ENCODE measurements at places on chromosomes 1 and 21. TPM values are rescaled to one million over a fixed set of nuclear protein-coding genes. Genes with fewer than 3 reads are reported as not detected.

OVAAL gene
- polyA plus RNA-seq, result 1.7 TPM

CD58 gene
- 39.0 TPM for polyA plus RNA-seq

ITLN2 gene
- 0.88 TPM for polyA plus RNA-seq

PRR9 gene
- polyA plus RNA-seq, result not detected

CLCA4 gene
- polyA plus RNA-seq, result 0.07 TPM

ACTL8 gene
- polyA plus RNA-seq, result not detected

VASH2 gene
- polyA plus RNA-seq, result 0.50 TPM

AVPR1B gene
- 0.07 TPM for polyA plus RNA-seq

KCNC4 gene
- polyA plus RNA-seq, result 4.1 TPM

STYXL2 gene
- polyA plus RNA-seq, result 69.5 TPM

EVA1B gene
- polyA plus RNA-seq, result 17.4 TPM

GRCh38 chr1:179002552-179003345 lies 22.9 kb upstream of the FAM20B start:
- peak; percentile 72 for DNase-seq

DNA sequence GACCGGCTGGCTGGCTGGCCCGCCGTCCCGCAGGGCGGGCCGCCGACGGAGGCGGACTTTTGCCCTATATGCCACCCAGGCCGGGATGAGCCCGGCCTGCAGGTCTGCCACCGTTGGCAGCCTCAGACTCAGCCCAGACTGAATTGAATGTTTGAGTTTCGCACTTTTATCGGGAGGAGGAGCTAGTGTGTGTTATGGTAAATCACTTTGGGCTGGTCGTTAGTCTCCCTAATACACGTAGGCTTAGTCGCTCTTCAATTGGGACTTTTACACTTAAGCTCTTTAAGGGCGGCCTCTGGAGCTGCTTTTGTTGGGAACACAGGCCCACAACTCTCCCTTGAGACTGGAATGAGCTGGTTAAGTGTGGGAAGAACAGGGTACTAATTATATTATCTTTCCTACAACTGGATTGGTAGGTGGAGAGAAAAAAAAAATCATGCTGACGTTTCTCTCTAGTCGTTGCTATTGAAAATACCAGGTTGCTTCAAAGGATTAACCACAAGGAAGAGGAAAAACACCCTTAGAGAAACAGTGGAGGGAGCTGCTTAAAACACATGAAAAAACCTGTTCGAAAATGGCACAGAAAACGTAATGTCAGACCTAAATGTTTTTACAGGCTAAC lies 1.4 kb upstream of the IRF2BP2 start:
- no peak for DNase-seq

DNA sequence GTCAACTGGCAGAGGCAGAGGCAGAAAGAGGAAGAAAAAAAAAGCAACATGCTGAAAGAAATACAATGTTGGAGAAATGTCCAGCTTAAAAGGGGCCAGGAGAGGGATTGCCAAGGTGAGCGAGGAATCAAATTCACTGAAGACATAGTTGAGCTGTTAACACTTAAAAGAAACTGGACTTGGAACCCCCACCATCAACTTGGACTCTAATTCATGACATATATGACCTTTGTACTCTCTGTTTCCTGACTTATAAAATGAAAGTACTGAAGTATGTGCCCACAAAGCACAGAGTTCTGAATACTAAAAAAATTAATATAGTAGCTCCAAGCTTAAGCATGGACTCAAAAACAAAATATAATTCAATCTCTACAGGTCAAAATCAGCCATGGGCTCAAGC lies 16.1 kb downstream of the PRR9 start:
- no peak for DNase-seq

DNA sequence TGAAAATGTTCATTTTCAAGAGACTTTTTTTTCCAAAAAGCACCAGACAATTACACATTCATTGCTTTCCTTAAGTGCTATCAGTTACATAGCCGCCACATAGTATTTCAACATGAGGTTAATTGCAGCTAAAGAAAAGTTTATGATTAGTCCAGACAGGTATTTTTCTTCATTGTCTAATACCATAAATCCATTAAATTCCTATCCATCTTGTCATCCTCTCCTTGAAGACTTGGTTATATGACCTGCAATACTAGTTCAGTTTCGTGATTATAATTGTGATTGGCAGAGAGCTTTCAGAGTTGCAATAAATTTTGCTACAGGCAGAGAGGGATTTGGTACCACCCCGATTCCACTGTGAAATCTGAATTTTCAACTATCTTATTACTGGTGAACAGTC lies 437.7 kb downstream of the GPATCH2 start:
- DNase-seq, result no peak

DNA sequence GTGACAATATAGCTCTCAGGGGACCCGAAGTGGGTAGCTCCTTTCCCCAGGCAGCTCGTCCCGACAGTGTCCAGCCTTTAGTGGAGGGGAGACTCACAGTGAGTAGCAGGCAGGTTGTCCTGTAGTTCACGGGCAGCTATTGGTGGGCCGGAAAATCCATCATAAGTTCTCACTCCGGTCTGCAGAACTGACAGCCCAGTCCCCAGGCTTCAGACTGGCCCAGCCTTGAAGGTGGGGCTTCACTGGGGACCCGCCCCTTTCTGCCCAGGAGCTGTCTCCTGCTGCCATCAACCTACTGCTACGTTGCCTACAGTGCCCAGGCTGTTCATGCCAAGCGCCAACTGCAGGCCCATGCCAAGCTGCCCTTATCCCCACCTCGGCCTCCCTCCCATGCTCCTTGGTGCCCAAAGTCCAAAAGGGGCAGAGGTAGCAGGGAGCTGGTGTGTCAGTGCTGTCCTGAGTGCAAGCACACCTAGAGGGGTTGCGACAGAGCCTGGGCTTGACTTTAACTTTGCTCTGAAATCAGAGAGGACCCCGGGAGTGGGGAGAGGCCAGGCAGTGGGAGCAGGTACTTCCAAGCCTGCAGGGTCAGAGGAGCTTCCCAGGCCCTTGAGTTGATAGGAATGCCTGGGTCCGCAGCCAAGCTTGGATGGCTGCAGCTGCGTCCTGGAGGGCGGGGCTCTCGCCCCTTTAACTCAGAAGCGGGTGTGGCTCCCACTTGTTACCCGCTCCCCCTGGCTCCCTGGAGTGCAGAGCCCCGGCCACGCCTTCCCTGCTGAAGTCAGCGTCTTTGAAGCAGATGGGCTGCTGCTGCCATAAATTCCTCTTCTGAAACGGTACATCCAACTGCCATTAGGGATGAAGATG lies 1144.3 kb upstream of the NCAM2 start:
- DNase-seq, result no peak

GRCh38 chr1:31426249-31426922 lies 13.4 kb downstream of the SERINC2 start:
- no peak for DNase-seq

DNA sequence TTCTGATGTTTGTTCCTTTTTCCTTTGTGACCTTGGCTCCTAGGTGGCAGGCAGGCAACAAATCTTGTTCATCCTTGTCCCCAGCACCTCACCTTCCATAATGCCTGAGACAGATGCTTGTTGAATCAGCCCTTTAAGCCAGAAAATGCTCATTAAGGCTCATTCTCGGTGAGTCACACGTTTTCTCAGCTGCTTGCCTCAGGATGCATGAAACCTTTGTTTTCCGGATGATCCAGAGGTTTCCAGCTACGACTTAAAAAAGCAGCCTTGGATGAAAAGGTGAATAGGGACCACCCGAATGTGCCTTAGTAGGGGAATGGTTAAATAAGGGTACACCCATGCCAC lies 4.6 kb upstream of the ATP13A2 start:
- DNase-seq, result no peak

DNA sequence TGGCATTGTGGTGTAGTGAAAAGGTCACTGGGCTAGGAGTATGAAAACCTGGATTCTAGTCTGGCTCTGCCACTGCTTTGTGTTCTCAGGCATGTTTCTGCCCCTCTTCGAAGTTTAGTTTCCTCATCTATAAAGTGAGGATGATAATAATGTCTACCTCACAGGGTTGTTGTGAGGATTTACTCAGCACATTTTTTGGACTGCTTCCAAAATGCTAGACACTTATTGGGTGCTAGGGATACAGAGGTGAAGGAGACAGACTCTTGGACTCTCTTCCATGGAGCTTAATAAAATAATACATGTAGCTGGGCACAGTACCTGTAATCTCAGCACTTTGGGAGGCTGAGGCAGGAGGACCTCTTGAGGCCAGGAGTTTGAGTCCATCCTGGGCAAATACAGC lies 3.6 kb downstream of the KIF2C start:
- DNase-seq, result no peak

GRCh38 chr1:87299661-87300060 lies 29.0 kb upstream of the LMO4 start:
- no peak for DNase-seq

DNA sequence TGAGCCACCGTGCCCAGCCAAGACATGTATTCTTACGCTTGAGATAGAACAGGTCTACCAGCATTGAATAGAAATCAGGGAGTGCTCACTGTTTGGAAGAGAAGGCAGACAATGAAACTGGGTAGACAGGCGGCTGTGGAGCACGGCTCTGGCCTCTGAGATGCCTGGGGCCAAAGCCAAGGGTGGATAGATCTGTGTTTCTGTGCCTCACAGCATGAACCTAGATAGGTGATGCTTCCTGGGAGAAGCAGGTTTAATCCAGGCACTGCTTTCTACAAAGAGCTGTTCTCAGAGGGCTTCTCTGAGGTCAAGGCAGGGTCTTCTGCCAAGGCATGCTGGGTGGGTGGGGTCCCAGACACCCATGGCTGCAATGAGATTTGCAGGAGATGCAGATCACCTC lies 24.6 kb upstream of the PRSS38 start:
- DNase-seq, result no peak

DNA sequence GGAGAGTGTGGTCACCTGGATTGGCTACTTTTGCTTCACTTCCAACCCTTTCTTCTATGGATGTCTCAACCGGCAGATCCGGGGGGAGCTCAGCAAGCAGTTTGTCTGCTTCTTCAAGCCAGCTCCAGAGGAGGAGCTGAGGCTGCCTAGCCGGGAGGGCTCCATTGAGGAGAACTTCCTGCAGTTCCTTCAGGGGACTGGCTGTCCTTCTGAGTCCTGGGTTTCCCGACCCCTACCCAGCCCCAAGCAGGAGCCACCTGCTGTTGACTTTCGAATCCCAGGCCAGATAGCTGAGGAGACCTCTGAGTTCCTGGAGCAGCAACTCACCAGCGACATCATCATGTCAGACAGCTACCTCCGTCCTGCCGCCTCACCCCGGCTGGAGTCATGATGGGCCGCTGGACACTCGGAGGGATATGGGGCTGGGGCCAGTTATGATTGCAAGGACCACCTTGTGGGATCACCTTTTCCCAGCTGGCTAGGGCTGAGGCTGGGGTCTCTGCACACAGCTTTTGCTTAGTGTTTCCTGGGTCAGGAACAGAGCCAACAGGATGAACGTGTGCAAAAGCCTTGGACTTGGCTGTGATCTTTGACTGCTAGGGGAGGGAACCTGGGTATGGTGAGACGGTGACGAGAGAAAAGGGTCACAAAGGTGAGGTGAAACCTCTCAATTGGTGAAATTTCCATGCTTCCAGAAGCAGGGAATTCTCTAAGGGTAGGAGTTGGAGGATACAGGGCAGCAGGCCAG lies 4.3 kb upstream of the GNAI3 start:
- no peak for DNase-seq

- no peak for DNase-seq
Measured at GRCh38 chr1:235834620-235835019, 32.1 kb downstream of the LYST start.

DNA sequence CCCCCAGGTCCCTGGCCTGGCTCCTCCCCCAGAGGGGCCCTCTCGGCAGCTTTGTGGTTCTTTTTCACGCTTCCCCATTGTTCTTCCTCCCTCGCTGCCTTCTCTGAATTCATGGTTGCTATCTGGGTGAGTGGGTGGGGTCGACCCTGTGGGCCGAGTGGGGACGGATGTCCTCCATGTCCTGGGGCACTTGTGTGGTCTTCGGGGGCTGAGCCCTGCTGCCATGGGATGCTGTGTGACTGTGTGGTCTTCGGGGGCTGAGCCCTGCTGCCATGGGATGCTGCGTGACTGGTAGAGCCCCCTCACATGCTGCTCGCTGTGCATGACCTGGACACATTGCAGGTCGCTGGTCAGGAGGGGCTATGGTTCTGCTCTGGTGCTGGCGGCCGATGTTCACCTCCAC lies 21.6 kb upstream of the DIP2A start:
- DNase-seq, result no peak

- no peak for DNase-seq
Measured at GRCh38 chr1:232271991-232272589, 357.8 kb downstream of the SIPA1L2 start.

- no peak for DNase-seq
Measured at GRCh38 chr1:30447080-30447479, 276.3 kb downstream of the MATN1 start.

DNA sequence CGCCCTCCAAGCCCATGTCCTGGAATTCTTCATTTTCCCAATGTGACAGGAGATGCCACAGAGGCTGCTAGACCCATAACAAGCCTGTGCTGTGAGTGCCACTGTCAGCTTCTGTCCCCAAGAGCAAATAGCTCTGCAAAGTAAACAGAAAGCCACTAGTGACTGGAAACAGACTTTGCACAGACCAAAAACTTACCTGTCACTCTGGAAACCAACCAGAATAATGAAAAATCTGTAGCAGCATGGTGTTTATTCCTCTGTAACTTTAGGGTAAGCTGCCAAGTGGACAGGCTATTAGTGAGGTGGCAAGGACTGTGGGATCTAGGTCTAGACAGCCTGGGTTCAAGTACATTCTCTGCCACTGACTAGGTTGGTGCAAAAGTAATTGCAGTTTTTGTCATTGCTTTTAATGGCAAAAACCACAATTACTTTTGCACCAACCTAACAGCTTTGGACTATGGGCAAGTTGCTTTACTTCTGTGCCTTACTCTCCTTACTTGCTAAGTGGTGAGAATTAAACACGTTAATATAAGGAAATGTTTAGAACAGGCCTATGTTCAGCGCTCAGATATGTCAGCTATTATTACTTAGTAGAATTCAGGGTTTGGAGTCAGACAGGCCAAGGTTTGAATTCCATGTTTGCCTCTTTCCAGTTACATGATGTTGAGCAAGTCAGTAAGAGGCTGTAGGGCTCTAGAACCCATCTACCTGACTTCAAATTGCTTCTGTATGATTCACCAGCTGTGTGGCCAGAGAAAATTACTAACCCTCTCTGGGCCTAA lies at the start of gene C8B:
C8B (minus strand) TSS at position 100 of the 782 bp plus-strand sequence; CDS start at position 33, 67 bp downstream.
- DNase-seq, result no peak

GRCh38 chr1:185929776-185930175 lies 195.6 kb downstream of the HMCN1 start:
- DNase-seq, result no peak

- DNase-seq, result no peak
Measured at GRCh38 chr21:36676039-36676950, 22.6 kb upstream of the SIM2 start.

DNA sequence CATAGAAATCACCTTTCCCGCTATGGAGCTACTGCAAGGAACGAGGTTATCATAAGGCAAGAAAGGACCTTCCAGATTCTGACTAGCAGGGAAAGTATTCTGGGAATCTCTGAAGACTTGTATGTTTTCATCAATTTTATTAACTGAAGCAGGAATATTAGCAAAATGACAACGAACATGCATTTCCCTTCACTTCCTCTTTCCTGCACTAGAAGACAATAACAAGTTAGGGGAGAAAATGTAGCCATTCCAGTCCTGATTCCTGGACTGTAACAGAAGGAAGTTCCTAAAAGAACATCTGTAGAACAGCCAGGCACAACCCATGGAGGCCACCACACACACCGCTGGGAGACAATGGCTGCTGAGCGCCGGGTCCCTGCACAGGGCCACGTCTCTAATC lies 106.8 kb downstream of the RAVER2 start:
- DNase-seq, result no peak

Measured in right cardiac atrium (tissue), 5 donors.